ENCODE measurements at places on chromosomes 5 and 9.

- DNase-seq = no peak
Observed at GRCh38 chr5:1544294-1544961, 20.7 kb upstream of the LPCAT1 start.

- no peak for DNase-seq
Observed at GRCh38 chr5:78886341-78887230, 98.5 kb downstream of the ARSB start.

DNA sequence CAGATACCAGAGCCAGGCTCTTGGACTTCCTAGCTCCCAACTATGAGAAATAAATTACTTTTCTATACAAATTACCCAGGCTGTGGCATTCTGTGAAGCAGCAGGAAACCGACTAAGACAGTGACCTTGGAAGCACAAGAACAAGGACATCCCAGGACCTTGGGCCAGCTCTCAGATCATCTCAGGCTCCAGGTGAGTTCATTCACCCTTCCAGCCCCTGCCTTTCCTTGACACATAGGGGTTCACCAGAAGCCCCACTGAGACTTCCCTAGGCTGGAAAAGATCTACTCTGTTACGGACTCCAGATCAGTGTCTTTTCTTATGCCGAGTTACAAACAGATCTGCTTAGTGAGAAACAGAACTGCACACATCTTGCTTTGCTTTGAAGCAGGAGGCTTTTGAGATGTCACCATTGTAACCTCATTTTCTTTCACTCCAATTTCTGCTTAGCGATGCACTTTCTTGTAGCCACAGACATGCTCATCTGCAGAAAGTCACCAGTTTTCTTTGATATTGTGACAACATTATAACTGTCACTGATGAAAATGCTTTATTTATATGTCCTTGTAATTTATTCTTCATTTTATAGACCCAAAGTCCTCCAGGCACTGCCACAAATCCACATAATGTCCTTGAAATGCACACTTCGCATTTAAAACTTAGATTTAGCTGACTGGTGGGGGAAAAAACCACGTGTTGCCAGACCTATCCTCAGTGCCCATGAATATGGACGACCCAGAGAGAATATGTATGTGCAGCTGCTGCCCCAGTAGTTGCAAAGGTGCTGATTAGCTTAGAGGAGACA, 8.1 kb downstream of the CD180 start:
- no peak for DNase-seq

GRCh38 chr5:41526699-41527098, 16.3 kb upstream of the PLCXD3 start:
- DNase-seq = no peak

Data from stimulated activated CD8-positive, alpha-beta memory T cell treated with anti-CD3 and anti-CD28 coated beads, Interleukin-12 subunit alpha, Interleukin-12 subunit beta, amount 100 ng/mL, for 4 hours (primary cell).